Liver (tissue), 10 donors: ENCODE measurements at places on chromosomes 11 and 22.

GRCh38 chr11:23569547-23569946 lies 709.3 kb upstream of the CCDC179 start:
- no peaks in the 10 kb centered on the region for H3K36me3 ChIP-seq
- H3K27me3 ChIP-seq = peaks cover 3% of the 10 kb centered on the region
- no peak overlapping the region for H3K4me3 ChIP-seq
- no peak overlapping the region for H3K27ac ChIP-seq

- H3K36me3 ChIP-seq = no peaks in the 10 kb centered on the region
- H3K4me1 ChIP-seq = peaks cover 5% of the 10 kb centered on the region
- H3K4me3 ChIP-seq = no peak overlapping the region
- H3K27ac ChIP-seq = no peak overlapping the region
- H3K27me3 ChIP-seq = peaks cover 2% of the 10 kb centered on the region
Observed at GRCh38 chr22:45863981-45864751, 112.8 kb downstream of the WNT7B start.

DNA sequence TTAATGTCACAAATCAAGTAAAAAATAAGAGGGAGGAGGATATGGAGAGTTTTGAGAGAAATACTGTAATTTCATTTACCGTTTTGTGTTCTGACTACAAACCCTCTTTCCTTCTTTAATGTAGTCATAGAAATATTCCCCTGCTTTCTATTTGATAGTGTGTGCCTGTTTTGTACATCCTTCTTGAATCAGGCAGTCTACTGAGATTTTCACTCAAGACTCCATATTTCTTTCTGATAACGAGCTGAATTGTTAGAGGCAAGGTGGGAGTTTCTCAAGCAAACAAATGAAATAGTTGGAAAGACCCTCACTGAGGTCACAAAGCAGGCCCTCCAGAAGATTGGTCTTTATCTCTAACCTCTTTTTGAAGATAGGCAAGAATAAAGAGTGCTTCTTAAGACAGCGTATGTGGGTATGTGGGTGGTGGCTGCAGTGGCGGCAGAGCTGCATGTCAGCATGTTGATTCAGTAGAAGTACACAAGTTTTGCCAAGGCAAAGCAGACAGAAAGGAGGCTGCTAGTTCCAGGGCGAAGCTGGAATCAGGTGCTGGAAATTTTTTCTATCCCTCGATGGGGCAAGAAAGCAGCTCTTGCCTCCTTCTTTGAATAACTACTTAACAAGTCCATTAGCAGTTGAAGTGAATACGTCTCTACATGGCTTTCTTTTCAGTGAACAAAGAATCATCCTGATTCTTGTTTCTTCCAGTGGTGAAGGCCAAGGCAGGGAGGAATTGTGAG lies 164.2 kb downstream of the FAM76B start:
- DNase-seq = no peak
- H3K36me3 ChIP-seq = no peaks in the 10 kb centered on the region
- H3K4me1 ChIP-seq = no peaks in the 10 kb centered on the region
- no peaks in the 10 kb centered on the region for H3K27me3 ChIP-seq
- H3K27ac ChIP-seq = no peak overlapping the region
- H3K4me3 ChIP-seq = no peak overlapping the region

GRCh38 chr11:45045683-45046471 lies 95.2 kb upstream of the TP53I11 start:
- DNase-seq = no peak
- no peak overlapping the region for H3K4me3 ChIP-seq
- H3K36me3 ChIP-seq = no peaks in the 10 kb centered on the region
- H3K27me3 ChIP-seq = no peaks in the 10 kb centered on the region
- no peaks in the 10 kb centered on the region for H3K4me1 ChIP-seq
- H3K27ac ChIP-seq = peak overlapping the region; percentile 48

DNA sequence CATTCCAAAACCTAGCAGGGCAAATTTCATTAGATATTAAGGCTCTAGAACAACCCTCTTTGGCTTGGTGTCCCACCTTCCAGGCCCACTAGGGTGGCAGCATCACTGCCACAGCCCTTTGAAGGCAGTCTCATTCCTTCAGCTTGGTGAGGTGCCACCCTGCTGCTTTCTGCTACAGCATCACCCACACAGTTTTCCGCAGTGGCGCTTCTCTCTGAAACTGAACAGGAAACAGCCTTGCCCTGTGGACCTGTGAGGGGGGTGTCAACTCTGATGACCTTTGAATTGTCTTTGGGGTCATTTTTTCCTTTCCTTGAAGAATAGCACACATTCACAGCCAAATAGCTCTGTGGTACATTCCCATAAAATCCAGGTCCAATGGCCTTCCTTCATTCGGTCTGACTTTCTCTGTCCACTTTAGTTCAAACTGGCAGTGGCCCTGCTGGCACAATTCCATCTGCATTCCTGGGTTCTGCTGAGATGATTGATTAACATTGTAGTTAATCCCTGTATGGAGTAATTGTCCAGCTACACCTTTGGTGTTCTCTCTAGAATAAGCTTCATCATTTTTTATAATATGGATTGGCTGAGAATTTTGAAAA lies 251.9 kb upstream of the FAT3 start:
- no peak overlapping the region for H3K27ac ChIP-seq
- DNase-seq = no peak
- no peaks in the 10 kb centered on the region for H3K27me3 ChIP-seq
- no peak overlapping the region for H3K4me3 ChIP-seq
- H3K36me3 ChIP-seq = no peaks in the 10 kb centered on the region

DNA sequence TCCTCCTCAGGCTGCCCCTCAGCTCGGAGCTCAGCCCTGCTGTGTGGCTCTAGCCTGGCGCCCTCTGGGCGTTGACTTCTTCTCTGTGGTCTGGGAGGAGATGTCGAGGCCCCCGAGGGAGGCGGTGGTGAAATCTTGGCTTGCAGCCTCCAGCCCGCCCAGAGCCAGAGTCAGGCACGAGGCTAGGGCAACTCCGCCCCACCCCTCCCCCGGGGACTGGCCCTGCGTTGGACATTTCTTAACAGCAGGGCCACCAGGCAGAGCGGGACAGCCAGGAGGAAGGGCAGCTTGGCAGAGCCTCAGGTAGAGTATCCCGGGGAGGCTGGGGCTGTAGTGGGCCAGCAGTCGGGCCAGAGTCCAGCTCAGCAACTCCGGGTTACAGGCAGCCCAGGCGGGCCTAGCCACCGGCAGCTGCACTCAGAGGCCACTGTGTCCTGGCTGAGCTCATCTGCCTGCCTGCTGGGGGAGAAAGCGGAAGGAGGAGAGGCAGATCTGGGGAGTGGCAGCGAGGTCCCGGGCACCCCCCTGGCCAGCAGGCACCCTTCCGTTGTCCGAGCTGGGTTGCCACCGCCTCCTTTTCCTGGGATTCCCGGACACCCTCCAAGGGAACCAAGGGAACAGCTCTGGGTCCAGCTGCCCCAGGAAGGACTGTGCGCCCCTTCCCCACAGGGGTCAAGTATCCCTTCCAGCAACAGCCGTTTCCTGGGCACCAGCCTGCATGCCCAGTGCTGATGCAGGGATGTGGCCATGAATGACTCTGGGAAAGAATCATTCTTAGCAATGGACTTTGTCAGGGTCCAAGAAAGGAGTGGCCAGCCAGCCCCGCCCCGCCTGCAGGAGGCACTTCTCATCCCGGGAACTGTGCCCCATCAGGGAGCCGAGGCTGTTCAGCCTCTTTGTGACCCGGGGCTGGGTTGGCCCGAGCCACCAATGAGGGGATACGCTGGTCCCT lies at the start of gene ALDH3B1:
TSS of gene ALDH3B1 (plus strand) at position 238 of the 952 bp plus-strand sequence. CDS start 4,971 bp downstream, outside the sequence.
- peak within 1 kb of the TSS; percentile 23 for H3K4me3 ChIP-seq
- no peaks in the 10 kb centered on the region for H3K36me3 ChIP-seq
- peaks cover 28% of the 10 kb centered on the region for H3K4me1 ChIP-seq
- H3K27me3 ChIP-seq = no peaks in the 10 kb centered on the region
- H3K27ac ChIP-seq = peak within 1 kb of the TSS; percentile 86

- no peaks in the 10 kb centered on the region for H3K36me3 ChIP-seq
- no peak overlapping the region for H3K4me3 ChIP-seq
- no peak for DNase-seq
Observed at GRCh38 chr22:26522012-26522411, 9.7 kb upstream of the TFIP11 start.

- no peak overlapping the region for H3K4me3 ChIP-seq
- H3K4me1 ChIP-seq = peaks cover 21% of the 10 kb centered on the region
- no peak for DNase-seq
- no peaks in the 10 kb centered on the region for H3K27me3 ChIP-seq
- peak overlapping the region; percentile 70 for H3K27ac ChIP-seq
Observed at GRCh38 chr22:49181431-49181830, 646.2 kb downstream of the BRD1 start.

DNA sequence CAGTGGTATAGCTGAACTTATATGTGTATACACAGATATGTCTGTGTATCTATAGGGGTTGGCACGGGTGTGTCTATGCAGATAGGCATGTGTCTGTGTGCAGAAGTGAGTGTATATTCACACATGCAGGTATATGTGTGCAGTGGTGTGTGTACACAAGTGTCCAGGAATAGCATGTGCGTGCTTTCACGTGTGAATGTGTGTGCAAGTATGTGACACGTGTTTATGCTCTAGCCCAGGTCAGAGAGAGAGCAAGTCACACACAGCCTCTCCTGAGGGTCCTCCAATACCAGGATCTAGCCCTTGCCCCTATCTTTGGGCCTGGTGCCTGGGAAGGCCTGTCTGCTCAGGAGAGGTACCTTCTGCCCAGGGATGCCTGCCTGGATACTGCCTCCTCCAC lies 26.3 kb downstream of the PDE2A start:
- no peaks in the 10 kb centered on the region for H3K36me3 ChIP-seq
- no peak overlapping the region for H3K4me3 ChIP-seq
- no peaks in the 10 kb centered on the region for H3K27me3 ChIP-seq
- H3K27ac ChIP-seq = no peak overlapping the region
- DNase-seq = no peak
- H3K4me1 ChIP-seq = peaks cover 5% of the 10 kb centered on the region

DNA sequence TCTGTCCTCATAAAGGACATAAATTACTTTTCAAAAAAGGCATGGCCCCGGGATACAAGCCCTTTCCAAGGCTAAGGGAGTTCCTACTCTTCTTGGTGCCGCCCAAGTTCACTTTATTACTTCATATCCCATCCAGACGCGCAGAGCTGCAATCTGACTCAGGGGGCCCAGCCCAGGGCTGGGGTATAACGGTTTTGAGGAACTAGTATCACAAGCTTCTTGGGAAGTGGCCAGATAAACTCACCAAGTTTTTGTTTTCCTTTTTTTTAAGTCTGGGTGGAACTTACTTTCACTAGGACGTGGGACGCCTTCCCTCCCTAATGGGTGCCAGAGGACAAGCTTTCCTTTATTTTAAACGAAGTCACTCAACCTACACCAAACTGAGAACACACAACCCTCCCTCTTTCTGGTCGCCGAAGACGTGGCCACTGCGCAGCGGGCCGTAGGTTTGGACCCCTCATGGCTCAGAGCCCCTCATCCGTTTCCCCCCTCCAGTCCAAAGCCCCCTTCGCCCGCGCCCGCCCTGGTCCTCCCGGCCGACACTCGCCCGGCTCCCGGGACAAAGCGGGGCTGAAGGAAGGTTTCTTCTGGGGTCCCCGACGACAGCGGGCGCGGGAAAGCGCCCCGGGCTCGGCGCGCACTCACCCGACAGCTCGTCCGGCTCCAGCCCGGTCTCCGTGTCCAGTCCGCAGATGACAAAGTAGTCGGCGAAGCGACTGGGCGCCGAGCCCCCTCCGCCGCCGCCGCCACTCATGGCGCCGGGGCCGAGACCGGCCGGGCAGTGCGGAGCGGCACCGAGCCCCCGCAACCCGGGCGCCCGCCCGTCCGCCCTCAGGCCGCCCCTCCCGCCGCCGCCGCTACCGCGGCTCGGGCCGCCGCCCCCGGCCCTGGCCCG lies 587 bp downstream of the DENND5A start:
- H3K4me3 ChIP-seq = peak overlapping the region; percentile 57
- peak overlapping the region; percentile 95 for H3K27ac ChIP-seq
- H3K4me1 ChIP-seq = peaks cover 11% of the 10 kb centered on the region

GRCh38 chr22:29780748-29781676 lies 13.8 kb downstream of the UQCR10 start:
- no peaks in the 10 kb centered on the region for H3K36me3 ChIP-seq
- DNase-seq = peak; percentile 44
- H3K27ac ChIP-seq = no peak overlapping the region
- no peaks in the 10 kb centered on the region for H3K27me3 ChIP-seq

DNA sequence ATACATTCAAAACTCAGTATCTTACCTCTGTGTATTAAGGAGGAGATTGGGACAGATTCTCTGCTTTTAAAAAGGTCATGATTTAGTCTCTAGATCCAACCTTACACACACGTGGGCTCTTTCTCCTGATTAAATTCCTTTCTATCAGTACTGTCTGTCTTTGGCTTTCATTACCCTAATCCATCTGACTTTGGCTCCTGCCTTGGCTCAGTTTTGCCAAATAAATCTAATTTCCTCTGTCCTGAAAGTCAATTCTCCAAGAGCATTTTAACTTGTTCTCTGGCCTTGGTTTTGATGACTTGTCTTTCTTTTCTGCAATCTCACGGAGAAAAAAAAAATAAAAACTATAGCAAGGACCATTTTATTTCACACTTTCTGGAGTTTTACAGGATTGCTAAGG lies 176.6 kb upstream of the PDGFD start:
- H3K4me1 ChIP-seq = no peaks in the 10 kb centered on the region
- no peaks in the 10 kb centered on the region for H3K36me3 ChIP-seq
- no peaks in the 10 kb centered on the region for H3K27me3 ChIP-seq
- H3K4me3 ChIP-seq = no peak overlapping the region

GRCh38 chr11:44203270-44204043 lies 106.5 kb downstream of the ALX4 start:
- no peak for DNase-seq
- no peaks in the 10 kb centered on the region for H3K4me1 ChIP-seq
- peaks cover 9% of the 10 kb centered on the region for H3K36me3 ChIP-seq
- no peak overlapping the region for H3K4me3 ChIP-seq

- H3K27ac ChIP-seq = no peak overlapping the region
- peak overlapping the region; percentile 32 for H3K4me3 ChIP-seq
- DNase-seq = no peak
- peaks cover 9% of the 10 kb centered on the region for H3K4me1 ChIP-seq
- no peaks in the 10 kb centered on the region for H3K27me3 ChIP-seq
Observed at GRCh38 chr11:90135016-90135415, 553 bp downstream of the NAALAD2 start.

DNA sequence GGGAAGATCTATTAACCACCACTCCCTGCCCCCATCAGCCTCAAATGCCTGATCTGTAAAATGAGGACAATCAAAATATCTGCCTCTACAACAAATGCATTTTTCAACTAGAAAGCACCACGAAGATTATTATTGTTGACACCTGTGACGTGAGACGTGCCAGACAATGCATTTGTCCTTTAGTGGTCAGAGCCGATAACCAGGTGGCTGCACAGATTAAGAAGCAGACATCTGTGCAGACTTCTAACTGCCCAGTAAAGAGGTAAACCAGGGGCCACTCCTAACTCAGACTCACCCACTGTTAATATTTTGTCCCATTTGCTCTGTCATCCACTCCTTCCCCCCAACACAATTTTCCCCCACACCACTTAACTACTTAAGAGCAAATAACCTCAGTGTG lies 11.7 kb downstream of the PLEKHA7 start:
- no peaks in the 10 kb centered on the region for H3K36me3 ChIP-seq
- H3K27me3 ChIP-seq = no peaks in the 10 kb centered on the region
- H3K4me3 ChIP-seq = no peak overlapping the region
- no peak for DNase-seq

GRCh38 chr11:104546501-104546900 lies 351.8 kb downstream of the CASP12 start:
- no peak overlapping the region for H3K27ac ChIP-seq
- H3K4me1 ChIP-seq = no peaks in the 10 kb centered on the region
- H3K4me3 ChIP-seq = no peak overlapping the region
- H3K36me3 ChIP-seq = no peaks in the 10 kb centered on the region

GRCh38 chr11:59188954-59189353 lies 17.0 kb downstream of the DTX4 start:
- no peak for DNase-seq
- no peaks in the 10 kb centered on the region for H3K27me3 ChIP-seq
- H3K4me3 ChIP-seq = no peak overlapping the region
- no peak overlapping the region for H3K27ac ChIP-seq
- H3K36me3 ChIP-seq = peaks cover 27% of the 10 kb centered on the region

- no peak overlapping the region for H3K4me3 ChIP-seq
- DNase-seq = no peak
- H3K27me3 ChIP-seq = no peaks in the 10 kb centered on the region
- peaks cover 8% of the 10 kb centered on the region for H3K4me1 ChIP-seq
Observed at GRCh38 chr11:71418643-71419042, 29.6 kb downstream of the DHCR7 start.
